A549 treated with Hydrocortisone at 1 μM for 4 hours (cell line): ENCODE measurements at places on chromosomes 11 and 22. TPM values are rescaled to one million over a fixed set of nuclear protein-coding genes. Genes with fewer than 3 reads are reported as not detected.

The DGCR2 gene
- 18.4 to 25.6 TPM (median 23.2 TPM) in 5 replicates for total RNA-seq

The GALNT18 gene
- 27.0 to 34.1 TPM (median 32.5 TPM) in 5 replicates for total RNA-seq

The LBHD1 gene
- 3.9 to 5.5 TPM (median 5.2 TPM) in 5 replicates for total RNA-seq

The TEX54 gene
- total RNA-seq = not detected in 5 replicates

The RIMBP3C gene
- total RNA-seq = 0.12 to 0.30 TPM (median 0.14 TPM) in 5 replicates

The WNT7B gene
- 54.3 to 62.9 TPM (median 59.6 TPM) in 5 replicates for total RNA-seq

The TMEM109 gene
- total RNA-seq = 107 to 134 TPM (median 124 TPM) in 5 replicates

The LDLRAD3 gene
- total RNA-seq = 23.9 to 33.0 TPM (median 29.4 TPM) in 5 replicates

The OR8K1 gene
- total RNA-seq = not detected in 5 replicates

The CCDC134 gene
- total RNA-seq = 2.7 to 3.2 TPM (median 2.8 TPM) in 5 replicates

The NDUFC2 gene
- 235 to 265 TPM (median 252 TPM) in 5 replicates for total RNA-seq

The DEUP1 gene
- total RNA-seq = 0.05 TPM in 1 of 5 replicates, not detected in the others

The PDGFB gene
- total RNA-seq = 3.2 to 4.5 TPM (median 3.4 TPM) in 5 replicates

The CLMP gene
- total RNA-seq = 17.7 to 27.3 TPM (median 26.0 TPM) in 5 replicates

The GVQW3 gene
- total RNA-seq = 0.32 to 1.3 TPM (median 0.90 TPM) in 5 replicates

The CAVIN3 gene
- total RNA-seq = 20.8 to 32.7 TPM (median 25.4 TPM) in 5 replicates

The CDC42EP1 gene
- 24.7 to 33.4 TPM (median 31.0 TPM) in 5 replicates for total RNA-seq

The ELFN2 gene
- total RNA-seq = 5.8 to 6.7 TPM (median 6.2 TPM) in 5 replicates

The DGKZ gene
- total RNA-seq = 43.3 to 50.5 TPM (median 47.1 TPM) in 5 replicates

The UPK3A gene
- total RNA-seq = not detected in 5 replicates

The OR8J1 gene
- not detected in 5 replicates for total RNA-seq

The CDKN1C gene
- 7.0 to 10.9 TPM (median 7.9 TPM) in 5 replicates for total RNA-seq

The JAML gene
- total RNA-seq = not detected in 5 replicates

The UBE2L6 gene
- total RNA-seq = 36.5 to 43.9 TPM (median 43.0 TPM) in 5 replicates

The CARNS1 gene
- total RNA-seq = 0.09 to 0.20 TPM (median 0.12 TPM) in 5 replicates

The AIFM3 gene
- total RNA-seq = 1.6 to 3.8 TPM (median 3.5 TPM) in 5 replicates

The SMTNL1 gene
- total RNA-seq = not detected in 5 replicates

The DMC1 gene
- 2.8 to 5.4 TPM (median 3.7 TPM) in 5 replicates for total RNA-seq

The NPAS4 gene
- total RNA-seq = 0.03 to 0.06 TPM in 2 of 5 replicates, not detected in the others

The DNAL4 gene
- total RNA-seq = 9.2 to 11.1 TPM (median 10.0 TPM) in 5 replicates

The SCGB1D2 gene
- total RNA-seq = 0.28 TPM in 1 of 5 replicates, not detected in the others
